Mucosa of descending colon (tissue), 3 donors: ENCODE measurements at places on chromosomes 3 and 15. TPM values are rescaled to one million over a fixed set of nuclear protein-coding genes. Genes with fewer than 3 reads are reported as not detected.

Gene TCF12
- total RNA-seq = 118 TPM

DNA sequence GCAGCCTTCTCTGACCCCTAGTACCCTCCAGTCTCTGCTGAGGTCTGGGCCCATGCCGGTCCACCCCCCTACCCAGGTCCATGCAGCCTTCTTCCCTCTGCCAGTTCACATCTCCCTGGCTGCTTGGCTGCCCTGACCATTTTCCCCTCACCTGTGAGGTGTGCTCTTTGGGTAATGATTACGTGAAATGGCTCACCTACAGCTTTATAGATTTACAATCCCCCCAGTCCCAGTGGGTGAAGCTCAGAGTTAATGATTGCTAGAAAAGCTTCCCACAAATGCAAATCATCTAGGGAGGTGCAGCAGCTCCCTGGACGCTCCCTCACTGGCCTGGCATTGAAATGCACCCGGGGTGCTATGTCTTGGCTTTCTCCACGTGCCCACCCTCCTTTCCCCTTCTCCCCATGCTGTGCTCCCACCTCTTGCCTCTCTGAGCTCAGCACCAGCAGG, 18.7 kb downstream of the PAQR5 start:
- peak; percentile 72 for DNase-seq

DNA sequence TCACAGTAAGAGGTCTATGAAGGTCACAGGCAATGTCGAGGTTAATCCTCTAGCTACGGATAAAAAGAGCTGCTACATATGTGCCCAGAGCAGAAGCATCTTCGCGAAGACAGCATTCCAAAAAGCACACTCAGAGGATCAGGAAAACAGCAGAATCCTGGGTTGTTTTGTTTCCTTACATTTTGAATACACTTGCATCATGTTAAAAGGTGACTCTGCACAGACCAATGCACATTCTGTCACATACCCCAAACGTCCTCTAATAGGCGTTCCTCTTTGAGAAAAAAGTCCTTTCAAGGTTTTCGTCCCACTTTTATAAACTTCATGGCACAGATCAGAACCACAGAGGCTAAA, 52.7 kb downstream of the VGLL4 start:
- no peak for DNase-seq

DNA sequence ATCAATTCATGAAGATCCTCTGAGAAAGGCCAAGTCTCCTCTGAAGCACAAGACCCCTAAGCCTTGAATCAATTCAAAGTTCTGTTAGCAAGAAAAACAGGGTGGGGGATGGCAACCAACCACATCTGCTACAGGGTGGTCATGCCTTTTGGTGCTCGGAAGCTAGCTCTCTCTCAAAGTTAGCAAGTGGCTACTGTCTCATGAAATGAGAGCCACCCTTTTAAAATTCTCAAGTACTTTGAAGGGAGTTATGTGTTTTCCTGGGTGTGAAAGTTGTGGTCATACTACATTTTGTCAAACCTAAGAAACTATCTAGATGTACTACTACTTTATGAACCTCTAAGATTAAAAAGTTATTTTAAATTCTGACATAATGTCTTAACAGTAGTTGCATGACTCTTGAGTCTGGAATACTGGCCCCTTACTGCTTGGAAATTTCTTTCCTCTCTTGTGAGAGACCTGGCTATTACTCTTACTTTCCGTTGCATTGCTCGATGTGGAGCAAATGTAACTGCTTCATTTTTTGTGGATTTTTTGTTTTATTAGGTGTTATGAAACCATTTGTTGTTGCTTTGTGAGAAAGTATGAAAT, 116.1 kb downstream of the CHST2 start:
- DNase-seq = no peak

Gene SLC30A4
- 16.6 TPM for total RNA-seq

- DNase-seq = no peak
These were observed 21.9 kb downstream of the ATOSA start for GRCh38 chr15:52657338-52657737.

Gene TGM5
- not detected for total RNA-seq

DNA sequence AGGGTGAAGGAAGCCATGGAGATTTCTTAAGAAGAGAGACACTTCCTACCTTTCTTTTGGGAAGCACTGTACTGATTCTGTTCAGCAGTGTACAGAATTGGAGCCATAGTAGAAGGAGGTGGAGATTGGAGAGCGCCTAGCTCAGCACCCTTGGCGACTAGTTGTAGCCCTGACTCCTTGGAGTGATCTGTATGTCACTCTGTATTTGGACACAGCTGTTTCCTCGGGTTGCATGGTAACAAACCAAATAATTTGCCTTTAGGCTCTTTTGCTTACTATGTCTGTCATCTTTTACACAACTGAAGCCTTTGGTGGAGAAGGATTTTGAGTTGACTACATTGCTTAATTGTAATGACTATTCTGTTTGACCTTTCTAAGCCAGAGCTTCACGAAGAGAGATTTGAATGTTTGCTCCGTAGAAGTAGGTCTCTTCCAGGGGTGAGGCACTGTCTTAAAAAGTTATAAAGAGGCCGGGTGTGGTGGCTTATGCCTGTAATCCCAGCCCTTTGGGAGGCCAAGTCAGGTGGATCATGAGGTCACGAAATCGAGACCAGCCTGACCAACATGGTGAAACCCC, 77.1 kb downstream of the AKAP13 start:
- DNase-seq = no peak

- DNase-seq = no peak
These were observed 28.4 kb downstream of the DNAJC19 start for GRCh38 chr3:180961087-180961486.

DNA sequence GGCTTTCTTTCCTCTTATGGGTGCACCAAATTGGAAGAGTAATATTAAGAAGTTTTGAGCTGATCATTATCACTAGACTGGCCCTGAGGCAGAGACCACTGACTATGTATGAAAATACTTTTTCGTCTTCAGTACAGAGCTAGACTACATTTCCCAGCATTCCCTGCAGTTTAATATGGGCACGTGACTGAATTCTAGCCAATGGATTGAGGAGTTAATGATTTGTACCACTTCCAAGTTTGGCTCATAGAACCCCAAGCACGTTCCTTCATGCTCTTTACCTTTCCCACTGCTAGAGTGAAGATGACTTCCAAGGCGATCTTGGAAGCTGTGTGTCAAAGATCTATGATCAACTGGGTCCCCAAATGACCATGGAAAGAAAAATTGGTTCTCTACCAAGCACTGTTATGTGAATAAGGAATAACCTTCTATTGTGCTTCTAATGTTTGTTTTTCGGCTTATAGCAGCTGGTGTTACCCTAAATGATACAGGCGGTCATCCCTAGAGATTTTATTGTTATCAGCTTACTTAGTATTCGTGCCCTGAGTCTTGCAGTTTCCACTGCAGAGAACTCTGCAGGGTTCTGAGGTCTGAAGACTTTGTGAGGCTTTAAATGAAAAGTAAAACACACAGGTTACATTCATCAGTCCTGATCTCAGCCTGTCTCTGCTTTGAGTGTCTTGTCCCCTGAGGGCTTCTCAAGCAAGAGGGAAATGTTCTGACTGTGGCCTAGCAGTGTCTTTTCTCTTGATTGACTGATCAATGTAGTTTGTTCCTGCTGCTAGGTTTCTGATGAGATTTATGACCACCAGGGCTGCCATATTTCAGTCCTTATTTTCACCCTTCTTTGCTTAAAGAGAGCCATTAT, 486.8 kb downstream of the PDCD6IP start:
- DNase-seq = no peak
